ENCODE measurements at places on chromosomes 12 and 14.

DNA sequence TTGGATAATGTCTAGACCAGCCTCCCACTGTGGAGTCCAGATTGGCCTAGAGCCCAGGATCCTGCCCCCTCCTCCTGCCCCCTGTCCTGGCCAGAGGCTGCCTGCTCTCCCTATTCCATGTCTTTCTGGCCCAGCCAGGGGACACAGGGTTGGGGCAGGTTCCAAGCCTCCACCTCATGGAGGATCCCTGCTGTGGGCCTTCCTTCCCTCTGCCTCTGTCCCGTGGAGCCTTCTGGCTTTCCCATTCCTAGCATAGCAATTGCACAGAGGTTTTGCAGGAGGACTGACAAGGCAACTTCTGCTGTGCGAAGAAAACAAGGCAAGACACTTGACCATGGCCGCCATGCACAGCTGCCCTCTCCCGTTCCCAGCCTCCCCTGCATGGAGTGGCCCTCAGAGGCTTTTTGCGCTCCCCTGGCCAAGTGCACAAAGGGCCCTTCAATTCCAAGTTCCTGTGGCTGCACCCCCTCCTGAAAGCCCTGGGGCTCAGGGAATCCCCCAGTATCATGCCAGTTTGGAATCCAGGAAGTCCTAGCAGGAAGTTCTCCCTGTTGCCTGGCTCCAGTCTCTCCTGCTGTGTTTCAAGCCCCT, 42.1 kb downstream of the KRT80 start:
- DNase-seq, result no peak

GRCh38 chr14:95253039-95253630, 66.6 kb downstream of the CLMN start:
- DNase-seq, result no peak

DNA sequence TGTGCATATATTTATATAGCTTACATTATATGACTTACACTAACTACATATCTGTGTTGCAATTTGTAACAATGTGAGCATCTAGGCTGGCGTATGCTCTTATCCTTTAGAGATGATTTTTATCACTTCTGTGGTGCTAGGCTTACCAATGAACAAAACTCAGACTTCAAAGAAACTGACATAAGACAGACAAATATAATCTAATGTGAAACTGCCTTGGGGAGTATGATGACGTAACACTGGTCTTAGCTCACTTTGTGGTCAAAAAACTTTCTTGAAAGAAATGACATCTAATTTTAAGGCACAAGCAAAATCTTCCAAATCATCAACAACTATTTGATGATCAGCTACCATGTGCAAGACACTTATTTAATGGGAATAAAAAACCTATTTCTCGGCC, 50.0 kb downstream of the SOX5 start:
- no peak for DNase-seq

DNA sequence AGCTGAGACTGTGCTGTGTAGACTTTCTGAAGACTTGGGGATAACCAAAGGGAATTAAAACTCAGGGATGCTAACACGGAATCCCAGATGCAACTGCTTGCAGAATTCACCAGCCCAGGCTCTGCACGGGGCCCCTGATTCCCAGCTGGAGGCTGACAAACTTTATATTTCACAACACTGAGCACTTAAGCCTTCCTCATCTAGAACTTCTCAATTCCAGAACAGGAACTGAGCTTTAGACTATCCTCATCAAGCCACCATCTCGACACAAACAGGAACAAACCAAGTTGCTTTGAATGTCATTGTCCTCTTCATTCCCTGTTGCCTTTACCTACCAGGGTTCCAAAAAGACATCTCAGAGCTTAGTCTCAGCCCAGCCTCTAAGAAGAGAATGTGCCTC, 22.2 kb downstream of the CCDC63 start:
- DNase-seq, result no peak

GRCh38 chr12:69189378-69189978, 49.9 kb upstream of the CPSF6 start:
- DNase-seq, result no peak
